Activated CD4-positive, alpha-beta T cell treated with anti-CD3 and anti-CD28 coated beads for 4 hours (primary cell): ENCODE measurements at places on chromosomes 5 and 9.

- no peak for DNase-seq
These were observed 136.4 kb upstream of the TBC1D2 start for GRCh38 chr9:98391867-98392266.

GRCh38 chr5:146188358-146188757, 5.9 kb upstream of the LARS1 start:
- no peak for DNase-seq

- DNase-seq = no peak
These were observed 5.5 kb upstream of the SUSD3 start for GRCh38 chr9:93052791-93053540.

GRCh38 chr5:64659289-64659688, 31.0 kb upstream of the SHISAL2B start:
- no peak for DNase-seq

DNA sequence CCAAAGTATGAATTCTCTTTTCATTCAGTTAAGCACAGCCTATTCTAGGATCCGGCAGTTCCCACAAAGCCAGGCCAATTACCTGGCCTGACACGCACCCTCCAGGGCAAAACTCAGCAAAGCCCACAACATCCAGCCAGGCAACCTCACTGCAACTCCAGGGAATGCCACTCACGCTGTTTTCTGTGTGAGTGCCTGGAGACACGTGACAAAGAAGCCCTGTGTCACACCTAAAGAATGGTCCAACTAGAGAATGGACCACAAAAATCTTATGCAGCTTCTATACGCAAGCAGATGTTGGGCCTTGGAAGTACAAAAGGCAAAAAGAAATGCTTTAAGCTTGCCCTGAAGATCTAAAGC, 20.2 kb downstream of the RETREG1 start:
- DNase-seq = no peak

DNA sequence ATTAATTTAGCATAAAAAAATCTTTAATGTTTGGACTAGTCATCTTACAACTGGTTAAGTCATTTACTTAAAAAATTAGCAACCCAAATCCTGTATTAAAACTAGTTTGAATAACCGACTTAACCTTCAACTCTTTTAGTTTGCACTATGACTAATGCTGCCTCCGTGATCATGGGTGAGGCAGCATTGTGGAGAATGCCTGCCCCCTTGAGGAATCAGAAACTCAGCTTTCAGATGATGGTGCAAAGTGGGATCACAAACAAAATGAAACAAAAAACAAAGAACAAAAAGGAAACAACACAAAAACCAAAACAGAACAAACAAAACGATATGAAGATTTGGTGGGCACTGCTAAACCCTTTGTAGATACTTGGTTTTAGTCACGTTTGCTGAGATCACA, 127.0 kb upstream of the PALM2AKAP2 start:
- DNase-seq = no peak

GRCh38 chr5:176793343-176793699, 17.0 kb upstream of the UNC5A start:
- DNase-seq = no peak

DNA sequence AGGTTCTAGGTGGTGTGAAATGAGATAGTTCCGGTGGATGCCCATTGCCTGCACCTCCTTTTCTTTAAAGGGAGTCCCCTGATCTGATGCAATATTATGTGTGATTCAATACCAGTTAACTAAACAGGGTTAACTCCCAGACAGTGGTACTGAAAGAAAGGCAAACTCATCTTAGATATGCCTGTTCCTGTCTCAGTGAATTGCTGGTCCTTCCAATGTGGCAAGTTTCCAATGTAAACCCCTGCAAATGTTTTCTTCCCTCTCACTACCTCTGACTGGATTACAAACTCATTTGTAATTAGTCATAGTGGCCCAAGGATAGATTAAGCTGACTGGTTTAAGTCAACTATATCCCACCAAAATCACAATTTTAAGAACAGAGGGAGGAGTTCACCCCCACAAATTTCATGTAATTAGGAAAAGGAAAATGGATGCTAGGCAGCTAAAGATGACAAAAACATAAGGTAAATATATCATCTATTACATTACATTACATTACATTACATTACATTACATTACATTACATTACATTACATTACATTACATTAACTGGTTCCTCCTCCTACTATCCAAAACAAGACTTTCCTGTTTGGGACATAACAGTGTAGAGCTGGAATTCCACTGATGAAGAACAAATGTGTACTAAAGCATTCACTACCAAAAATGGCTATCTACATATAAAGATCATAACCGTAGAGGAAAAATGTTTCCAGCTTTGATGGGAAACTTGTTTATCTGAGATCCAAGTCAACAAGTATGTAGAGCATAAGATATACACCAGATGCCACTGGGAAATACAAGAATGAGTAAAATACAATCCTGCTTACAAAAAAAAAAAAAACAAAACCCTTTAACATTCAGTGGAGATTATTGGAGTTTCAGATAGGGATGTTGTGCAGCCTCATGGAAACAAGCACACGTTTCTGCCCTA, 121.5 kb upstream of the SNX2 start:
- DNase-seq = no peak

- no peak for DNase-seq
These were observed 111.6 kb downstream of the BRINP1 start for GRCh38 chr9:119257592-119257991.

- DNase-seq = no peak
These were observed 38.9 kb downstream of the ARHGAP26 start for GRCh38 chr5:142808878-142809598.

DNA sequence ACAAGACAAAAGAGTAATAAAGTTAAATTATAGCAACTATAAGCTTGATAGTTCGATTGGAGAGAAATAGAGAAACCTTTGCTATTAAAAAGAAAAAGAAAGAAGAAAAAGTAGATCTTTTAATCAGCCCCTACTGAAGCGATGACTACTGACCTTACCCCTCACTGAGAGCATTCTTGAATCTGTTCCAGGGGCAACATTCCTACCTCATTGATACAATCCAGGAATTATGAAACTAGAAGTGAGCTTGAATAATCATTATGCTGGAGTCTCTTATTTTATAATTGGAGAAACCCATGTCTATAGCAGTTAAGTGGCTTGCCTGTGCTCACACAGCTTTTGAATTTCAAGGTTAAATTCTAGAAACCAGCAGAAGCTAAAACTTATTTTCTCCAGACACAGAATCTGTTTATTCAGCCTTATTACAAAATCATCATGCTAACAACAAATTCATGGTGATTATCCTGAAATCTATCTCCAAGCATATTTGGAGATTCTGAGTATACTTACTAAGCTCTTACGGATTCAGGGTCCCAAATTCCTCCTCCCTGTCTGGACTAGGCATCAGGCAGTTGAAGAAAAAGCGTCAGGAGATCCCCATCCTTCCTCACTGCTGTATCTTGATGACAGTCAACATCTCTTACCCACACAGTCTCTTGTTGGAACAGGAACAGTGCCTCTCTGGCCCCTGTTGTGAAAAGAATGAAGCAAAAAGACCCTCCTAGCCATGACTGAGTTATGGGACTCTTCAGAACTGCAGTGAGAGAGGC, 547.6 kb upstream of the WWC1 start:
- DNase-seq = no peak

DNA sequence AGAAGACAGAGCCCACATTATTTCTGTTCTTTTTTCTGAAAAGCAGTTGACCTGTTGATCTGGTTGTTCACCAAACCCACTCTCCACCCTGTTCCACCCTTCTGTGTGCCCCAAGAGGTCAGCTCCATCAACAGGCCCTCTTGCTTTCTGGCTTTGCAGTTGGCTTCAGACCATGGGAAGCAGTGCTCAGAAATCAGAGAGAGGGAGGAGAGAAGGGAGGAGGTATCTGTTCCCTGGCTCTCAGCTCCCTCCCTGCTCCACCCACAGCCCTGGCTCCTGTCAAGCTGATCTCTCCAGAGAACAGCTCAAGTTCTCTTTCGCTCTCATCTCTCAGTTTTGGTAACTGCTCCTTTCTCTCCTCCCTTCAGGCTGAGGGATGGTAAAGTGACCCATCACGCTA, 144.2 kb upstream of the RAI14 start:
- no peak for DNase-seq
